ENCODE measurements at places on chromosomes 3 and 15.

DNA sequence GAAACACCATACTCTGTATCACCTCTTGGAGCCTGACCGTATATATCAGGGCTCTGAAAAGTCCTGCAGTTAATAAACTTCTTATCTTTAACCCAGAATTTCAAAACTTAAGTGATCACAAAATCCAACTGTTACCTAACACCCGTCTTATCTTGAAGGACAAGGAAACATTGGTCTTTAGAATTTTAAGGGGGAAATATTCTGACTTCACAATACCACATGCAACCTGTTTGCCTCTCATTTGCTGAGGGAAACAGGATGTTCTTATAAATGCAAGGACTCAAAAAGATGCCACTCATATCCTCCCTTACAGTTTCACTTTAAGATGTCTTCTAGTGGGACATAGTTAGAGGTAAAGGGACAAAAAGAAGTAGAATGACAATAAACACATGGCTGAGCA, 67.9 kb downstream of the CRTC3 start:
- no peak for DNase-seq

GRCh38 chr15:97961067-97961954, 808 bp downstream of the ARRDC4 start:
- DNase-seq: no peak

DNA sequence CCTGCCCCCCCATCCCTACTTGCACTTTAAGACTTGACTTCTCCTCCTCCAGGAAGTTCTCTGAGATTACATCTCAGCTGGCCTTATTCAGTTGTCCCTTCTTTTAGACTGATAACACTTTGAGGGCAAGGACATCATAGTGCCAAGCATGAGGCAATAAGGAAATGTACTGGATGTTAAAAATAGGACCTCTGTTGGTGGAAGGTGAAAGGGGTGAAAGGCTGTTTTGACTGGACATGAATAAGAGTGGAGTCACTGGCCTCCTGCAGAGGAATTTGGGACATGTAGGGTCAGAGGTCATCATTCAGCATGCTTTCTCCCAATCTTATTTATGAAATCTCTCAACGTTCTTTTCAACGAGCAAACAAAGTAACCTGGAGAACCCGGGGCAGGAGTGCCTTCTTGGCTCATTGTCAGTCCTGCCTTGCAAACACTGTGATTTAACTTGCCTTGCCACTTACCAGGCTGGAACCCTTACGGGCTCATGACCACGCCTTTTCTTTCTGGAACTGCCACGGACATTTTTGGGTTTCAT, 38.6 kb downstream of the TRIM71 start:
- DNase-seq: no peak

DNA sequence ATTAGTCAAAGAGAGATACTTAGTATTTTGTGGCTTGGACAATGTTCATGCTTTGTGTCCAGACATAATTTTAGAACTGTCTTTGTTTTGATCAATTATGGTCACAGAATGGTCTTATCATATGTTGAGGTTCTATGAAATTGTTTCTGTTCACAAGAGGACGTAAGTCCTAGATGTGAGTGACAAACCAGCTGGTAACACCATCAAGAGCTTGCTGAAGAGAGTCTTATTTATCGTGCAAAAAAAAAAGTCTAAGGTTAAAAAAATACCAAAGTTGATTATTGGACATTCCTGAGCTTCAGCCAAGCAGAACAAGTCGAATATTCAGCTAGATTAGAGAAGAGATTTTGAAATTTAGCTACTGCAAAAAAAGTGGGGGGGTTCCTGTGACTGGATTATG, 495.9 kb upstream of the NAALADL2 start:
- DNase-seq: no peak

DNA sequence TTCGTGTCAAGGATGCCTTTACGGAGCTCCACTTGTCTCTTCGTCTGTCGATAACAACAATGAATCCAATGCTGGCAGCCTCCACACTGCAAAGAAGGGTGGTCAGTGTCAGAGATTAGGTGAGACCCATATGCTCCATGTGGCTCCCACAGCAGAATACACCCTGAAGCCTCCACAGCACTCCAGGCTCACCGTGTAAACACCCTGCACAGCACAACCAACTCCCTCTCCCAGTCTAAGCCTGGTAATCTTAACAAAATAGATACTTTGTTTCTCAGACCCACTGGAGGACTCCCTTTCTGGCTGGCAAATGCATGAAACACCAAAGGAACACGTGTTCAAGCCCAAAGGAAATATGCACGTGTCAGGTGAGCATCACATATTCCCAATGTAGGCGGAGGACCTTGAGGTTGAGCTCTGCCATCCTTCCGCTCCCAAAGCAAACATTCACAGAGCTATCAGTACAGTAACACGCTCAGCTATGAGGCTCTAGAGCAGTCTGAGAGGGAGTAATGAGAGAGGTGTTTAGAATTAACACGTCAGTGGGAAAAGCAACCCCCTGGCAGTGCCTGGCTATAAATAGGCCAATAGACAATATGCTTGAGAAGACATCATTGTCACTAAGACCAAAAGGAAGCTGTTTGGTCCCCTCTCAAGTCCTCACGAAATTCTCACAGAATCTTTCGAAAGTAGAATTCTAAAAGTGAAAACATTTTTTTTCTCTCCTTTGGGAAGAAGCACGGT, 86.7 kb downstream of the MCF2L2 start:
- no peak for DNase-seq

DNA sequence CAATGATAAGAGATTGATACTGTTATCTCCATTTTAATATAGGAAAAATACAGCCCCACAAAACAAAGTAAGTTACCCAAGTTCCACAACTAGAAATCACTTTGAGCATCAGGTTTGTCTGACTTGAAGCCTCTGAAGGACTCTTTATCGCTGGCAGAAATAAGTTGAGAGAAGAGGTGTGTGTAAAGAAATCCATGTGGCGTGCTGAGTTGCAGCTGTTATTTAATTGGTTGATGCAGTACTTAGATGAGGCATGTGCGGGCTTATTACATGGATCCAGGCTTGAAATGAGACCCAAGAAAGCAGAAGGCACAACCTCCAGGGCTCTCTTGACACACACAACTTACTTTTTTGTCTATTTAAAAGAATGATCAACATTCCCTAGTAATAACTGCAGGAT, 221.3 kb downstream of the PDZRN3 start:
- no peak for DNase-seq

DNA sequence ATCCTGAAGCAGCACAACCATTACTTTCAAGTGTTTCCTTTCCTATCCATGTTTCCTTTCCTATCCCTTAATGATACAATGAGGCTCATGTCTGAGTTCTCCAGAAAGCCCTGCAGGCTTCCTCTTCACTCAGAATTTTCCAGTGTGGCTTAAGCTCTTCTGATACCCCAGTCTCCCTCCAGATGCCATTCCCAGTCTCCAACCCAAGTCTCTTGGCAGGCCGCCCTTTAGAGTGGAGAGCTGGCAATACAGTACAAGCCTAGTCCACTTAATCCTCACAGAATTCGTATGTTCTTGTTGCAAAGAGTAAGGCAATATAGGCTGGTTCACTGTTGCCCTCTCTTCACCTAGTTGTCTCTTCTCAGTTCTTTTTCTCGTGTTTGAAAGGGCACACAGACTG, 503.9 kb upstream of the MDFIC2 start:
- DNase-seq: no peak

- no peak for DNase-seq
Measured at GRCh38 chr3:52872245-52872644, 25.1 kb downstream of the STIMATE start.

DNA sequence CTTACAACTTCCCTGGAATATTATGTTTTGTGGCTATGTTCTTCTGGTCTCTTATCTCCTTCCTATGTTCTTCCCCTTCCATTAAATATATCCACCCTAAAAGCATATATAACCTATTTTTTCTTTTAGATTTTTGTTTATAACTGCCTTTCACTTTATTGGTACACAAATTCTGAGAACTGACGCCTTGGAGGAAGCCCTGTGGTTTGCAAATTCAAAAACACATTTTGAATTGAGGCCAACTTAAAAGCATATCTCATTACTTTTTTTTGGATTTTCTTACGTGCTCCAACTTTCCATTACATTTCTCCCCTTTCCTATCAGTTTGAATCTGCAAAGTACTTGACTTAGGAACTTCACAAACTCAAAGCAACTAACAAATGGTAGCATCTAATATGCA, 15.3 kb upstream of the COLQ start:
- no peak for DNase-seq

DNA sequence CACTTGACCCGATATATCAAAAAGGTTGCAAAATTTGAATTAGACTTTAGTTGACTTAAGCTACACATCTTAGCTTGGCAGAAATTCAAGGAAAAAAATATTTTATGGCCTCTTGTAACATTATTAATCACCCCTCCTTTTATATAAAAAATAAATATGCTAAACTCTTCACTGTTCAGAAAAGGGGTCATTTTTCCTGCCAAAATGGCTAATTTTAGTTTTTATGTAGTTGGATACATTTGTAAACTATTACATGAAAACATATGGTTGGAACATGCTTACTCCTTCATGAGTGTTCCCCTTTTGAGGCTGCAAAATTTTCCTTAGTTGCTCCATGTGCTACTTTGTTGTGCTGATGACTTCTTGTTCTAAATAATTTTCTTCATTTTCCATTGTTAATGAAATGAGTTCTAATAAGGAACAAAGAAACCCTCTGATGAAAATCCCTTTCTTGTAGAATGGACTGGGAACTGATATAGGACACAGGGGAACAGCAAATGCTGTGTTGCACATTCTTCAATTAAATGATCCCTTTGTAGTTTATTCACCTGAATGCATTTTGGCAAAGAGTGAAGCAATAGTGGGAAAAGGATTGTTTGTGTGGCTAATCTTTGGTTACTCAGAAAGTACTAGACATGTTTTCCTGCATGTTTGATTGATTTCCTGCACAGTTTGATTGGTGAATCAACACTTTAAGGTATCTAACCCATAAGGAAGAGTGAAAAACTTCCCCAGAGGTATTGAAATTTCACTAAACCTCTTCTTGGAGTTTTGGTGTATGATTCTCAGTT, 349.3 kb downstream of the TIGIT start:
- no peak for DNase-seq

DNA sequence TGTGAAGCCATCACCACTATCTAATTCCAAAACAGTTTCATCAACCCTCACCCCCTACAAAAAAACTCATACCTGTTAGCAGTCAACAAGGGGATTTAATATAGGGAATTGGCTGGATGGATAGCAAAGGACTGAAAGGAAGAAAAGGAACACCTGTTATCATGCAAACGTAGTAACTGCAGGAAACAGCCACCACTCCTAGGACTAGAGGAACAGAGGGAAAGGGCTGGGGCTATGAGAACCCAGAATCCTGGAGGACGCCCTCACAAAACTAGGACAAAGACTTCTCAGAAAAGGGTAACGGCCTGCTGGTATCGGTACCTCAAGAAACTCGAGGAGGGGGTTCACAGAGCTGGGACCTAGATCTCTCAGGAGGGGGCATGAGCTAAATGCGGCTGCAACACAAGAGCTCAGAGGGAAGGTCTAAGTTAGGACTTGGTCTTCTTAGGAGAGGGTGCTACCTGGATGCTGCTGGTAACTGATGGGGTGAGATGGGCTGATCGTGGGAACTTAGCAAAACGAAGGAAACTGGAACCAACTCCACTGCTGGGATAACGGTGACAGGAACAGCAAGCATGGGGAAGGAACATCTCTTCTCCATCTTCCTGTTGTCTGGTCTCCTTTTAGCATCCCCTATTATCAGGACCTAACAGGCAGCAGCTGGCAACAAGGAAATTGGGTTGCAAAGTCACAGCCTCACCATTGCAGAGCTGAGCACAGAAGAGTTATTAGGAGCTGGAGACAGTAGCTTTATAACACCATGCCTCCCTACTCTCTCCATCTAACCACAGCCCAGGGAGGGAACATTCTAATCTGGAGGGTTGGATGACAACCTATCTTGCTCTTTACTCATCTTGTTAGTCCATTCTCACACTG, 147.7 kb downstream of the UACA start:
- DNase-seq: no peak

GRCh38 chr3:114714237-114714636, 420.4 kb downstream of the TIGIT start:
- no peak for DNase-seq

GRCh38 chr15:69224383-69224782, 63.9 kb downstream of the GLCE start:
- no peak for DNase-seq

GRCh38 chr15:98433856-98434255, 214.5 kb upstream of the IGF1R start:
- DNase-seq: no peak

Data from stimulated activated CD4-positive, alpha-beta T cell treated with anti-CD3 and anti-CD28 coated beads, TNF-alpha, amount 100 ng/mL, for 4 hours (primary cell).